ENCODE measurements at places on chromosomes 13 and 19.

GRCh38 chr13:62067821-62068220 is 652.2 kb upstream of the PCDH20 start:
- no peak for DNase-seq

- no peak for DNase-seq
These were observed 28.5 kb downstream of the ARHGEF18 start for GRCh38 chr19:7377196-7377595.

- peak; percentile 54 for DNase-seq
These were observed 37.6 kb downstream of the SOX21 start for GRCh38 chr13:94674609-94675348.

DNA sequence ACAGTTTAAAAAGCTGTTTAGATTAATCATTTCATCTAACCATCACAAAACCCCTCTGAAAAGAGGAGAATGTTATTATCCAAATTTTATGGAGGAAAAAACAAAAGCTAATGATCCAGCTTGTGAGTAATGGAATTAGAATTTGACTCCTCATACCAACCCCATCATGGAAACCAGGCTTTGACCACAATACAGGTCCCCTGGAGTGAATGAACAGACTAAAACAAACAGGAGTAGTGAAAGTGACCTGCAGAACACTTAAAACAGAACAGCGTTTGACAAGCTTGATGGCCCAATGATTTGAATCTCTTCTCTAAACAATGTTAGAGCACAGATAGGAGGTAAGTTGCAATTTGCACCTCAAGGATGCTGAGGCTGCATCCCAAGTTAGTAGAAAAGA is 230.0 kb downstream of the DCT start:
- no peak for DNase-seq

DNA sequence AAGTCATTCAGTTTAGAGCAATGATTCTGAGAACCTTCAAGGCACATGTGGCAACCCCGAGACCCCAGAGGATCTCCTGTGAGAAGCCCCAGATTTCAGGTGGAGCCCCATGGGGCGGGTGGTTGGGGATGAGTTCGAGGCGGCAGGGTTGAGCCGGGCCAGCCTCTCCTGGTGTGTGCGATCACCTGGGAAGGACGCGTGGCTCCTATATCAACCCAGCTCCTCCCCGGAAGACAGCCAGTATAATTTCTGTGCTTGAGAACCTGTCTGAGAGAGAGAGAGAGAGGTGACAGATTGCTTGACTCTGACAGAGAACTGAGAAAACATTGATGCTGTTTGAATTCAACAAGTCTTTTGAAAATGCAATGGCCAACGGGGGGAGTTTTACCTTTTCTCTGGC is 89.0 kb downstream of the TEX29 start:
- no peak for DNase-seq

DNA sequence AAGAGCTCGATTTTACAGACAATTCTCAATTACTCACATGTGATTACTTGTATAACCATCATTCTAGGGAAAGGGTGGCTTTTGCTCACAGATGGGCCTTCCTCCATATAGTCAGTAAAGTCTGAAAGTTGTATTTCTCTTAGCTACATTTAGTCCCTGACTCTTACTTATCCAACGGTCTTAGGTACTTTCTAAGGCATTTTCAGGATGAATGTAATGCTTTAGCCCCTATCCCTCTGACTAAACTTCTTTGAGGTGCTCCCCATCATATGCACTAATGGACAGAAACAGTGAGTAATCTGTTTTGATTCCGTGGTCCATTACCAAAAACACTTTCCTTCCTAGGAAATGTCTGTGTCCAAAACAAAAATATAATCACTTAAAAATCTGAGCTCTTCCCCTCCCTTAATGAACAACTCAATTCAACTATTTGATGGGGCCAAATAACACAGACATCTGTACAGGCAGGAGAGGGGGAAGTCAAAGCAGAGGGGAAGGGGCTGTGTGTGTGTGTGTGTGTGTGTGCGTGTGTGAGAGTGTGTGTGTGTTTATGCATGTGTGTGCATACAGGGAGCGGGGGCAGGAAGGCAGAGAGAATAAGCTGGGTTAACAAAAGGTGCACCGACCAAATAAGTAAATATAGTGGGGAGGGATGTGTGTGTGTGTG is 84.9 kb downstream of the USP12 start:
- no peak for DNase-seq

DNA sequence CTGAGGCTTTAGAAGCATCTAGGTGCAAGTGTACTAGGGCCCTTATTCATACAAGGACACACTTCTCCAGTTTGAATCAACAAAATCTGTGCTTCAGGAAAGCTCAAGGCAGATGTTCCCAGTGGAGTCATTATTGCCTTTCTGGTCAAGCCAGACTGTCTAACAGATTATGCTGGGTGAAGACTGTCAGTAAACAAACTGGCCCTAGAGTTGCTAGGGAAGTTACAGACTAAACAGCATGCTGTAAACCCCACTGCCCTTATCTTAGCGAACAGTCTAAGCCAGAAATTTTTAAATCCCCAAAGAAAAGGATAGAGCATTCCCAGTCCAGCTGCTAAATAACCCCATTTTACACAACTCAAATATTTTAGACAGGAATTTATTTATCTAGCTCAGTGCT is 1701.3 kb upstream of the PRR20A start:
- DNase-seq: no peak

- no peak for DNase-seq
These were observed 112.5 kb downstream of the COG6 start for GRCh38 chr13:39767791-39768517.

DNA sequence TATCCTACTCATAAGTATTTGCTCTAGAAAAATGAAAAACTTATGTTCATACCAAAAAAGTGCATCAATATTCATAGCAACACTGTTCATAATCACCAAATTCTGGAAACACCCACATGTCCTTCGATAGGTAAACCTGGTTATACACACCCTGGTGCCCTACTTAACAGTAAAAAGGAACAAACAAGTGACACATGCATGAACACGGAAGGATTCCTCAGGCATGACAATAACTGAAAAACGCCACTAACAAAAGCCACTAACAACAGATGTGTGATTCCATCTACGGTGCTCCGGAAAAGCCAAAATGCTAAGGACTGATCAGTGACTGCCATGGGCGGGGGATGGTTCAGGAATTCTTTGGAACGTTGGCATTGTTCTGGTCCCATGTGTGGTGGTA is 65.5 kb downstream of the STK24 start:
- DNase-seq: no peak

GRCh38 chr19:42242069-42242511 is 312 bp downstream of the GSK3A start:
- DNase-seq: no peak

DNA sequence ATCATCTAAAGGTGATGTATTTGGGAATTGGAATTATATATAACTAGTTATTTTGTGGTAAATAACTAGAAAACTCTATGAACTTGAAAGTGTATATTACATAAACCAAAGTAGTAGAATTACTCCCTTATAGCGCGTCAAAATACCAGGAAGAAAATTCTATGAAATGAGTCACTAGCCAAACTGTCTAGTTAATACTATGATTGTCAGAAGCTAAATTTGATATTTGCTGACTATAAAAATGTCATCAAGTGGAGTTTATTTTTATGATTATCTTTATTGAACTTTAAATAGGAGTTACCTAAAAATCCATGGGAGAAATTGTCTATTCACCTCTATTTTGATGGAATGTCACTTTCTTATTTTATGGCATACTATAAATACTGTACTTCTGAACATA is 100.6 kb downstream of the RNF17 start:
- DNase-seq: no peak

- DNase-seq: no peak
These were observed 35.0 kb upstream of the VWA8 start for GRCh38 chr13:41995946-41996345.

- DNase-seq: no peak
These were observed 107.1 kb downstream of the PAN3 start for GRCh38 chr13:28245465-28245864.

DNA sequence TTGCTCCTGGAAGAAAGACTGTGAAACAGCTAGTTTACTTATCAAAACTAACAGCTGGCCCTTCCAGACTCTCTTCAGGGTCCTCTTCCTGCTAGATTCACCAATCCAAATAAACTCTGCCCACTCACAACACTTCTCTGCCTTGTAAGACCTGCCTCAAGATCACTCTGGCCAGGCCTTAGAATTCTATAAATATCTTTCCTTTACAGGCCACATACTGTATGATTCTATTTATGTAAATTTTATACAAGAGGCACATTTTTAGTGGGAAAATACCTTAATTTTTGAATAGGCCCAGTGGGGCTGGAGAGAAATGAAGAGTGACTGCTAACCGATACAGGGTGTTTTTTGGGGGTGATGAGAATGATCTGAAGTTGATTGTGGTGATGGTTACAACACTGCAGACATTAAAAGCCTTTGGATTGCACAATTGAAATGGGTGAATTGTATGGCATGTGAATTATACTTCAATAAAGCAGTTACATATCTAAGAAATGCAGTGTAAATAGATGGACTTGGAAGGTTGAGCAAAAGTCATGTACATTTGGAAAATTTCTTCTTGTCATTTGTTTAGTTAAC is 141.8 kb downstream of the GPC5 start:
- no peak for DNase-seq

GRCh38 chr13:51249255-51249654 is 27.1 kb downstream of the FAM124A start:
- DNase-seq: no peak

DNA sequence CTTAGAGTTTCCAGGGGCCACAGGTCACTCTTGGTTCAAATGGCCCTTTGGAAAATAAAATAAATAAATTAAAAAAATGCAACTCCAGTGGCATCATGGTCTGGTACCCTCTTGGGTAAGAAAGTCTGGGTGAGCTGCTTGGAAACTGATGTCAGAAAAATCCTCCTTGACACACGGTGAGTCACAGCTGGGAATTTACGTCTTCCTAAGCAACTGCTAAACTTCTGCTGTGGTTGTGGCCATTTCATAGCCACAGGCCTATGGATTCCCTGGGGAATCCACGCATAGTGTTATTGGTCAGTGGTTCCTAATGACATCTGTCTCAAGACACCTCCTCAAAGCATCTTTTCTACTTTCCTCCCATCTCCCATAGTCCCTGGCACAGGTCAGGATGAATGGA is 220.8 kb downstream of the COG6 start:
- DNase-seq: no peak

DNA sequence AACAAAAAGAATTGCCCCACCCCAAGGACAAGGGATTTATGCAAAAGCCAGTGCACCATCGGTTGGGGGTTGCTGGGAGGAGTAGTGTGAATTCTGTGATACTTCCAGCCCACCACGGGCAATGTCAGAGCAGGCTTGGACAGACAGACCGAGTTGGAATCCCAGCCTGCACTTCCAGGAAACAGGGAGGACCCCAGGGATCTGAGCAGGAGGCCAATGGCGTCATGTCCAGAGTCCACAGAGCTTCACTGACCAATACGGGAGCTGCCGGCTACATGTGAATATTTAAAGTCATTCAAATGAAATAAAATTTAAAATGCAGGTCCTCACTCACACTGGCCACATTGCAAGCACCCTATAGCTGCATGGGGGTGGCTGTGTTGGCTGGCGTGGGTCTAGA is 10.9 kb downstream of the ZNRF4 start:
- no peak for DNase-seq

GRCh38 chr19:35030257-35031071 is at the start of gene SCN1B:
TSS of gene SCN1B (plus strand) at chr19:35030470. CDS start at chr19:35030821, 351 bp downstream.
- DNase-seq: peak; percentile 82

GRCh38 chr13:111034811-111035210 is 80.3 kb upstream of the ARHGEF7 start:
- DNase-seq: no peak

DNA sequence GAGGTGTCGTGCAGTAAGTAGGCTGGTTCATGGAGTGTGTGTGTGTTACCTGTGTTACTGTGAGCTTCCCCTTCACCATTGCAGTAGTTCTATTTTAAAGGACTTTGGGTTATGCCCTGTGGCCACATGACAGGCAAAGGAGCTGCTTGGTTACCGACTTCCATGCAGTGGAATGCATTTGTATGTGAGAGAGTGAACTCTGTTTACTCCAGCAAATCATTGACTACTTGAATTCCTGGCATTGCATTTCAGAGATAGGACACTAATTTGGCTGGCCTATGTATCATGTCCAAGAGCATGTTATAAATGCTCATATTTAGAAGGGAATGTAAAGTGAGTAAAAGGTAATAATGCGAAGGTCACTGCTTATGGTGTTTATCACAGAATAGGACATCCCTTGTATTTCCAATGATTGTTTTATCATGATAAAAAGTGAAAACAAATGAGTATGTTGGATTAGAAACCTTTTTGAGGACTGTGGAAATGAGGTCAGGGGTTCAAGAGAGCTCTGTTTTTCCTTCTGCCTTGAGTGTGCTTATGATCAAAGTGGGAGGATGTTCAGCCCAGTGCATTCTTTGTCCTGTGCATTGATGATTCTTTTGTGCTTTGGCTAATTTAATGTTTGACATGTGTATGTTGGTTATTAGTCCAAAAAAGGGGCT is 156.5 kb downstream of the LMO7 start:
- DNase-seq: no peak

DNA sequence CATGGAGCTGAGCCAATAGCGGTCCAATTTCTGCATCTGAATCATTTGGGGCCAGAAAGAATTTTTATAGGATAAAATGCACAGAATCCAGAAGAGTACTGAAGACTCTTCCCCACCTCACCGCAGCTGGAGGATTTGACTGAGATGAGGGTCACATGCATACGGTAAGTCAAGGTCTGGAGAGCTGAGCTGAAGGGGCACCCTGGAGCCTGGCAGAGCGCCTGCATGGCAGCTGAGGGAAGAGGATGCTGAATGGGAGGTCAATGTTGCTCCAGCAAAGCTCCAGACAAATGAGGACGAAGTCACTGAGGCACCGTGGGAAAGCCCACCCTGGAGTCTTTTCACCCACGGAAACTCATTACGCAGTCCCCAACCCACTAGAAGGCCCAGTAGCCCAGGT is 43.4 kb upstream of the ATP12A start:
- no peak for DNase-seq

DNA sequence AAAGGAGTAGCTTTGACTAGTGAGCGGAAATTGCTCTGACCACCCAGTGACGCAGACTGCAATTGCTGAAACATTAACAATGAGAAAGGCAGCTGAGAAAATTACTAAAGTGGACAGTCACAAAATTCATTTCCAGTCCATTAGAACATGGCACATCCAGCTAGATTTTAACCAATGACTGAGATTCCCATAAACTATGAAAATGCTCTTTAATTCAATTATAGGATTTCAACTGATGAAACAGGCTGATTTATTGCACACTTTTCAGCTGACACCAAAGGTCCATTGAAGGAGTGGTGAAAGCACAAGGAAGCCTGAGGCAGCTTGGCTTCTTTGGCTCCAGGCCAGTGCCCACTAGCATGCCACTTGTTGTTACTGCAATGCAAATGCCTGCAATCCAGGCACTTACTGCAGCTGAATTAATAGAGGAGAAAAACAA is 933.4 kb downstream of the SLITRK6 start:
- DNase-seq: no peak

Measured in activated T-cell treated with anti-CD3 and anti-CD28 coated beads, Interleukin-2, amount 50 U/mL, for 24 hours (primary cell).